ENCODE measurements at places on chromosomes 5 and 9.

DNA sequence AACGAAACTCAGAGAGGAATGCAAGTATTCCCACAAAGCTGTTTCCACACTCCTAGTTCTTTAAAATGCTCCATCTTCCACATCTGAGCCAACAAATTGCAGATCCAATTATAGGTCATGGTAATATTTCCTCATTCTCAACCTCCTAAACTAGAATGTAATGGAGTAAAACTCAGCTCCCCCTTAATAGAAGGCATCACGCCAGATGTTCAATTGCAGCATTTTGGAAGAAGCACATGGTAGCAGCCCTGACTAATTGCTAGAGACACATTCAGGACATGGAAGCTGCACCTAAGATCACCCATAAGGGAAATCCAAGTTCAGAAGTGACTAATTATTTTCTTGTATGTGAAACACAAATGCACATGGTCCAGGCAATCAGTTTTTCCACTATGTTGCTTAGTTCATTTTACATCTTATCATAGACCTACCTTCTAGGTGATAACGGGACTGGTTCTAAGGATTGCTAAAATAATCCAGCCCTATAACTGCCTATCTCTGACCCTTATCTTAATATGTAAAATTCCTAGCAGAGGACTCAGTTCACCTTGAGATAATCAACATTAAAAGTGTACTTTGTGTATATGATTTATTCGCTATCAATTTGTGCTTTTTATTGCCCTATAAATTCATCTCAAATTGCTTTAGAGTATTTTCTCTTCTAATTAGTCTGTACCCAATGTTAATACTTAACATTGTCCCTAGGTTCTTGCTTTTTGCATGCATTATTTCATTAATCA is 75.1 kb downstream of the GABRB2 start:
- DNase-seq, result no peak

- no peak for DNase-seq
These were observed 286.3 kb upstream of the EFNA5 start for GRCh38 chr5:107957051-107957450.

GRCh38 chr5:172420235-172420939 is 33.9 kb downstream of the SH3PXD2B start:
- DNase-seq, result peak; percentile 83

GRCh38 chr5:38117784-38118479 is 140.4 kb upstream of the EGFLAM start:
- no peak for DNase-seq

DNA sequence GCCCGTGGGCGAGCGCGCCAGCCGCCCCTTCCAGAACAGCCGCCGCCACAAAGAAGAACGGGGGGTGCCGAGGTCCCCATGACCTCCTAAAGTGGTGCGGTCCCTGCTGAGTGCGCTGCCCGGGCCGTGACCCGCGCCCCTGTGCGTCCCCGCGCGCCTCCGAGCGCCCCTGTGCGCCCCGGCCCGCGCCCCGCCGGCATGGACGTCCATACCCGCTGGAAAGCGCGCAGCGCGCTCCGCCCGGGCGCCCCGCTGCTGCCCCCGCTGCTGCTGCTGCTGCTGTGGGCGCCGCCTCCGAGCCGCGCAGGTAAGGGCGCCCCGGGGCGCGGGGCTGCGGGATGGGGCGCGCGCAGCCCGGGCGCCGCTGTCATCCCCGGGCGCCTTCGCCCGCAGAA is 384 bp downstream of the COL5A1 start:
- DNase-seq, result no peak

- DNase-seq, result no peak
These were observed 2.0 kb downstream of the NIPBL start for GRCh38 chr5:36878392-36879082.

DNA sequence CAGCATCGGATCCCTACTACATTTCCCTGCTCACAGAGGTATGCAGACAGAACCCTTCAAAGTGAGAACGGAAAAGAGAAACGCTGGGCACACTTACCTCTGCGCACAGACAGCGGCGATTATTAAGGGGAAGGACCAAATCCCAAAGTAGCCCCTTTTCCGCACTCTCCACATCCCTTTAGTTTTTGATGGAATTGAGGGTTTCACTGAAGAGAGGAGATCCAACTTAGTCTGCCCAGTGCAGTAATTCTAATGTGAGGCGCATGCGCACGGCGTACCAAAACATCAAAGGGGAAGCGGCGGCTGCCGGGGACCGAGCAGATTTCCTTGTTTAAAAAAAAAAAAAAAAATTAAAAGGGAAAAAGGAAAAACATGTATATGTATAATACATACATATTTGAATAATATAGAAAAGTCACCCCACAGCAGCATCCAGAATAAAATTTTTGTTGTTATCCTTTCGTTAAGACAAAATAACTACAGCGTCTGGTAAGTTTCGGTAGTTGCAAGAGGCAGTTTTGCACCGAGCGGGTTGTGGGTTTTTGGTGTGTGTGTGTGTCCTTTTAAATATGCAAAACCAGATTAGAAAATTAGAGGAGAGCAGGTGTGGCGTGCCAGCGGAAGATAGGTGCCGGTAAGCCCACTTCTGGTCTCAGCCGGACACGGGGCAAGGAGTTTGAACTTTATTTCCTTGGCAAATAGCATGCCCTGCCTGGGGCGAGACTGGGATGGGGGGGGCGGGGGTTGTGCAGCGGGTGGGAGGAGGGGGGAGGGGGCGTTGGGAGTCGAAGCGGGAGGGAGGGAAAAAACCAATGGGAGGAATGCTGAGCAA is at the start of gene GABRB2:
Gene GABRB2, minus strand, starts transcription at position 256 of the 832 bp plus-strand sequence. Its CDS starts 82 bp downstream, at position 174.
- peak; percentile 12 for DNase-seq

GRCh38 chr9:134071149-134071548 is 3.3 kb upstream of the BRD3 start:
- no peak for DNase-seq

DNA sequence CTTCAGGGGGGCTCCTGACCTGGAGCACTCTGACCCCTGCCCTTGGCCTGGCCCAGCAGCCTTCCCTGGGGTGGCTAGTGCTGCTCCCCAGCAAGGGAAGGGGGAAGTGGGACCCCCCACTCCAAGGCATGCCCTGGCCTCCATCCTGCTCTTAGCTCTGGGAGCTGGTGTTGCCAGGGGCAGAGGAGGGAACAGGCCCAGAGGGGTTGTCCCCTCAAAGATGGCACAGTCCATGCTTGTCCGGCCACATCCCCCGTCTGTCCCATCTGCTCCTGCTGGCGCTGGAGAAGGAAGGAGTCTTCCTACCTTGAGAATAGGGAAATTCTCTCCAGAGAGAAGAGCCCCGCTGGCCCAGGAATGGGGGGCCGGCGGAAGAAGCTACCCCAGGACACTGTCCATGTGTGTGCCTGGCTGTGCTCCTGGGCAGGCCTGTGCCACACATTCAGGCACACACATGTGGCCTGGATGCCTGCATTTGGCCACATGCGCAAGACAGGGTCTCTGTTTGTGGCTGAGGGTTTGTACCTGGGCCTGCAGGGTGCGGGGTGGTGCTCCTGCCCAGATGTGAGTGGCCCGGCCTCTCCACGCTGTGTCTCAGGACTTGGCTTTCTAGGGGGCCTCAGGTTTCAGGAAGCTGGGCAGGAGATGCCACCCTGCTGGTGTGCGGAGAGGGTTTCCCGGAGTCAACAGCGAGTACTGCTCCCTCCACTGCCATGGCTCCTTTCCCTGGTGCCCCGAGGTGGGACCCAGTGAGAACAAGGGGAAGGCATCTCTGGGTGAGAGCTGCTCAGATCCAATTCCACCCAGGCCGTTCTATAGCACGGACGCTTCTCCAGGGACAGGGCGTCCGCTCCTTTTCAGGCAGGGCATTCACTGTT is 247.1 kb downstream of the PBX3 start:
- DNase-seq, result no peak

GRCh38 chr5:163460562-163461171 is at the start of gene HMMR:
Gene HMMR, plus strand, starts transcription at chr5:163460632. Its CDS starts 61 bp downstream, at chr5:163460693.
- no peak for DNase-seq

GRCh38 chr9:138007918-138008841 is 130.6 kb downstream of the CACNA1B start:
- DNase-seq, result no peak

DNA sequence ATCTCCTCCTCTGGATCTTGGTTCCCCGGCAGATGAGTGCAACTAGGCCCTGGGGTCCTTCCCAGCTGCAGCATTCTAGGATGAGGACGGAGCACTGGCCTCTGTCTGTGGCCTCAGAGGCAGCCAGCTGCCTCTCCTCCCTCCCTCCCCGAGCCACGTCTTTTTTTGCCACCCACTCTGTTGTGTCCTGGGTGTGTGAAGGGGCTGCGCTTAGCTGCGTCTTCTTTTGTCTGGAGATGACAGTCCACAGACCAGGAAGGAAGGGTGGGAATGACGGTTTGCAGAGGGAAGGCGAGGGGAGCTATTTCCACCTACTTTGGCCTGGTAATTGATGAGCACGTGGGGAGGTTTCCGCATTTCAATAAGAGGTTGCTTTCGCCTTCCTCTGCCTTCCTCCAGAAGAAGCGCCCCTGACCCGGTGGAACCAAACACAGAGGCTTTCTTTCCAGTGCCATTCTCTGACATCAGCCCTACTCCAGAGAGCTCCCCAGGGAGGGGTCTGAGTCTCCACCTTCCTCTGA is 34.5 kb upstream of the GABRP start:
- DNase-seq, result no peak

GRCh38 chr9:22374051-22374450 is 72.6 kb upstream of the DMRTA1 start:
- no peak for DNase-seq

DNA sequence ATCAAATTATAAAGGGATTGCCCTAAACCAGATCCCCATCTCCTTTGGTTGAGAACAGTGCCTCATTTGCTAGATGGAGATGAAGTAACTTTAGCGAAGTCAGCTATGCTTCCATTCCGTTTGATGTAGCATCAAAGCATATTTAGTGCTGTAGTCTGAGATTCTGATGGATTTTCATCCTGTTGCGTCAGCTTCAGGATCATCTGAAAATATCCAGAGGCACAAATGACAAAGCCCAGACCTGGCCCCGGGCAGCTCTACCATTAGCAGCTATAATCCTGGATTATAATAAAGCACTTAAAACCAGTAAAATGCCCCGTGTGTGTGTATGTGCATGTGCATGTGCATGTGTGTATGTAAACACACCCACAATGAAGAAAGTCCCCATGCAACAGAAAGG is 44.7 kb downstream of the ERAP1 start:
- no peak for DNase-seq

- DNase-seq, result no peak
These were observed 274.4 kb downstream of the FER start for GRCh38 chr5:109022056-109022455.

DNA sequence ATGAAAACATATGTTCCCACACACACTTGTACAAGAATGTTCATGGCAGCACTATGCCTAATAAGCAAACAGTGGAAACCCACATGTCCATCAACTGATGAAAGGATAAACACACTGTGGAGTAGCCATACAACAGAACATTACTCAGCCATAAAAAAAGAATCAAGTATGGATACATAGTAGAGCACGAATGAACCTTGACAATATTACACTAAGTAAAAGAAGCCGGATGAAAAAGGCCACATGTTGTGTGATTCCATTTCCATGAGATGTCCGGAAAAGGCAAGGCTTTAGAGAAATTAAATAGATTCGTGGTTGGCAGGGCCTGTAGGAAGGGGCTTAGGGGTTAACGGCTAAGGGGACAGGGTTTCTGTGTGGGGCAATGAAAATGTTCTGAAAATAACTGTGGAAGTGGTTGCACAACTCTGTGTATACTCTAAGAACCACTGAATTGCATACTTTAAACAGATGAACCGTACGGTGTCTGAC is 51.4 kb downstream of the COL23A1 start:
- DNase-seq, result no peak

GRCh38 chr9:121735793-121736770 is 84.6 kb downstream of the DAB2IP start:
- DNase-seq, result no peak

- no peak for DNase-seq
These were observed 1118.8 kb downstream of the DTWD2 start for GRCh38 chr5:117869596-117869995.

DNA sequence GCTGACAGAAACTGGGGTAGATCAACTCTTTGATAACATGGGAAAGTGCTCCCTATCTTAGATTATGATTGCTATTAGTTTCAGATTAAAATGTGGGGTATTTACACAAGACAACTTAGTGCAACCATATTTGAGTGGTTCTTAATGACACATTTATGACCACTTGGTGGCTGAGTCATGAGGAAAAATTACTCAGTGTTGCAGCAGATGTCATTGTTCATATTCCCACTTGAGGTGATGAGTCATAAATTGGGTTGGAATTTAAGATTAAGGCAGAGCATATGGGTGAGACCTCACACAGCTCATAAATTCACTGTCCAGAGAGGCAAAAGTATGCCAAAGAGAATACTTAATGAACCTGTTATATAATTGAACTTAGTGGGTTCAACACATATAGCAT is 408.3 kb downstream of the DMRT2 start:
- peak; percentile 13 for DNase-seq

- DNase-seq, result no peak
These were observed 2.7 kb downstream of the MRPL22 start for GRCh38 chr5:154943527-154943926.

DNA sequence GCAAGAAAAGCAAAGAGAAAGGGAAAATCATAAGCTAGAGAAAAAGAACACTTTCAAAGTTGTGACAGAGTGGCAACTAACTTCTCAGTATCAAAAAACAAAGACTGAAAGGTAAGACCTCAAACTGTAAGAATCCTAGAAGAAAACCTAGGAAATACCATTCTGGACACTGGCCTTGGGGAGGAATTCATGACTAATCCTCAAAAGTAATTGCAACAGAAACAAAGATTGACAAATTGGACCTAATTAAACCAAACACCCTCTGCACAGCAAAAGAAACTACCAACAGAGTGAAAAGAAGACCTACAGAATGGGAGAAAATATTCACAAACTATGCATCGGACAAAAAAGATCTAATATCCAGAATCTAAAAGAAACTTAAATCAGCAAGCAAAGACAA is 79.1 kb downstream of the FEM1C start:
- DNase-seq, result no peak

DNA sequence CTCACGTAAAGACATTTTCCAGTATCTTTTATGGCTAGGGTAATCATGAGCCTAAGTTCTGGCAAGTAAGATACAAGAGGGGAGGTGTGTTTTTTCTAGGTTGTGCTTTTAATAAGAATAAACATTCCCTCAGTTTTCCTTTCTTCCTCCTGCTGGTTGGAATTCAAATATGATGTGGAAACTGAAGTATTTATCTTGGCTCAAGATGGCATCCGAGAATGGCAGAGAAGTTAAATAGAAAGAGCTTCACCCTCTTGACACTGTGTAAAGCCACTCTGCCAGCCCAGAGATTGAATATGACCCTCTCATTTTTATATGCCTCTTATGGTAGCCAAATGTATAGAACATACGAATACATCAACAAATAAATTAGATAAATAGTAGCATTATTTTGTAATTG is 438.4 kb downstream of the ISL1 start:
- DNase-seq, result no peak

DNA sequence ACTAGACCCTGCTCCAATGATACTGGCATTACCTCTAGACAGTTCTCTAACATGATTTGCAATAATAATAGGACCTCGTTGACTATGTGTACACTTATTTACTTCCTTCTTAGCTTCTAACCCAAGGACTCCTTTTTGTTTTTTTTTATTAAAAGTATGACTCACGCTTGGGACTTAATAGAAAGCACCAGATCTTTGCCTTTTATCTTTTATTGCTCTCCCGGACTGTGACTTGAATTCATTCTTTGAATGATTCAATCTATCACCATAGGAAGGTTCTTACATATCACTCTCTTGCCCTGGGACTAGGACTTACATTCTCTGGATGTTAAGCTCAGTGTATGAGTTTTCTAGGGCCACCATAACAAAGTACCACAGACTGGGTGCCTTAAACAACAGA is 9.0 kb downstream of the C9 start:
- DNase-seq, result no peak

- DNase-seq, result no peak
These were observed 10.3 kb downstream of the PTPA start for GRCh38 chr9:129121483-129121882.

GRCh38 chr9:119153402-119153801 is 215.8 kb downstream of the BRINP1 start:
- no peak for DNase-seq

All from inflammatory macrophage treated with lipopolysaccharide for 1 hour (primary cell).